ENCODE measurements at places on chromosomes 2 and 18.
A peak's percentile ranks its signal among the peaks of the same experiment; 100 is the strongest.

DNA sequence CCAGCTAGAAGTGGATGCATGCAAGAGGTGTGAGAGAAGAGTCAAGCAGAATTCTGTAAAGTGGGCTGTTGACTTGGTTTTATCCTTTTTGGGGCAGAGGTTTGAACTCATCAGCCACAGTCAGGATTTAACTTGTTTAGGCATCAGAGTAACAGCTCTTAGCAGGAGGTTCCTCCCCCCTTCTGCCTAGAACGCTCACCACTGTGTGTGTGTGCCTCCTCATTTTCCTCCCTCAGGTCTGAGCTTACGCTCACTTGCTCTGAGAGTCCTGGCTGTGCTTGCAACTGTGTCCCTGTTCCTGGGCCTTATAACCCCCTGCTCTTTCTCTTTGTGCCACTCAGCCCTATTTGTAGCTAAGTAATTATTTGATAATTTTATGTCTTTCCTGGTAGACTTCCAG lies 167.9 kb downstream of the TMEM182 start:
- no peak for DNase-seq

DNA sequence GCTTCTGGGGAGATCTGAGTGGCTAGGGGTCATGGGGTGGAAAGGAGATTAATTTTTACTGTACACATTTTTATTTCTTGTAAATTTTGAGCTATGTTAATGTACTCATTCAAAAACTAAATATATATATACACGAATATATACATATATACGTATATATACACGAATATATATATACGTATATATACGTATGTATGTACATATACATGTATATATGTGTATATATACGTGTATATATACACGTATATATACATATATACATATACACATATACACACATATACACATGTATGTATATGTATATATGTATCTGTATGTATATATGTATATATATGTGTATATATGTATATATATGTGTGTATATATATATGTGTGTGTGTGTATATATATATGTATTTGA lies 3.0 kb upstream of the FHL2 start:
- no peak for DNase-seq

GRCh38 chr2:97722227-97722626 lies 8.9 kb downstream of the ZAP70 start:
- no peak for DNase-seq

DNA sequence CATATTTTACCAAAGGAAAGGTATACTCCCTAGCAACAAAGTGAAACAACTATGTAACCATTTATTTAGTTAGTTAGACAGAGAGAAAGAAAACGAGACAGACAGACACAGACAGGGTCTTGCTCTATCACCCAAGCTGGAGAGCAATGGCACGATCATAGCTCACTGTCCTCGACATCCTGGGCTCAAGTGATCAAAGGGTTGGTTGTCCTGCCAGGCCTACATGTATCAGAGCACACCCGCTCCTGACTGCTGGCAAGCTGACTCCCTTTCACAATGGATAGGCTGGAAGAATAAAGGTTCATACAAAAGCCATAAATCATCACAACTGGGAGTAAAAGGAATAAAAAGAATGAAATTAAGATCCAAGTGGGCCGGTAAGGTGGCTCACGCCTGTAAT lies 53.5 kb downstream of the ATL2 start:
- no peak for DNase-seq

DNA sequence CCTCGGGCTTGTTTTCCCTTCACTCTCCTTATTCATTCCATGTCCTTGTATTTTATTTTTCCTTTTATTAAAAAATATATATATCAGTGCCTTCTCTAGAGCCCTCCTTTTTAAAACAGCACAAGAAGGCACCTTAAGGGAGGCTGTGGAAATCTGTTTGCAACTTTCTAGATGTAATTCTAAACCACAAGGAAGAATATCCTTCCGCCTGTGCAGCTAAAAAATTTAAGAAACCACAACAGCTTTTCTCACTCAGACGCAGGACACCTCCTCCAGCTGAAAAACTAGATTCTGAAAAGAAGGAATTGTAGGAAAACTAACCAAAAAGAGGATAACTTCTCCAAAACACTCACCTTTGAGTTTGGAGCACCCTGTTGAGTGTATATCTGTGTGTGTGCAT lies 142.2 kb downstream of the BCL11A start:
- DNase-seq, result no peak

DNA sequence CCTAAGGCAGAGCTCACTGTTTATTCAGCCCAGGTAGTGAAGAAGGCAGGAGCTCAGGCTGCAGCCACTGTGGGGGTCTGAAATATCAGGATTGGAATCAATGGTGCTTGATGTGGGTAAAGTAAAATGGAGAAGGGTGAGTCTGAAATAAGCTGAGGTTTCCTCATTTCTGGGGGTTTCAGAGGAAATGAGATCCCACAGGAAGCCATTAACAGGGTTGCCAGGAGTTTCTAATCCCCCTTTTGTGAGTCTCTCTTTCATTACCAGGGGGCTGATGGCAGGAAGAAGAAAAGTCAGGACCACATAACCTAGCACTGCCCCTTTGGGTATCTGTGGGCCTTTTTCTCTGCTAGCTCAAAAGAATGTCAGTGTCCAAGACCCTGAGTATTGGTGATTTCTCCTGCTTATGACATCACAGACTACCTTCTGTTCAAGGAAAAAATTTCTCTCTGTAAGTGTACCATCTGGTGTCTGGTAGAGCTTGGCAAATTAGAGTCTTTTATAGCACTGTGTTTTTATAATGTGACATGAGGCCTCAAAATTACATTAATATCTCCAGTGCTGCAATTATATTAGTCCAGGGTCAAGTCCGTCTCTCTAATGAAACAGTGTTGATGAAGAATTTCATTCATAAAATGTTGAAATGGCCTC lies 56.0 kb downstream of the LBH start:
- no peak for DNase-seq

DNA sequence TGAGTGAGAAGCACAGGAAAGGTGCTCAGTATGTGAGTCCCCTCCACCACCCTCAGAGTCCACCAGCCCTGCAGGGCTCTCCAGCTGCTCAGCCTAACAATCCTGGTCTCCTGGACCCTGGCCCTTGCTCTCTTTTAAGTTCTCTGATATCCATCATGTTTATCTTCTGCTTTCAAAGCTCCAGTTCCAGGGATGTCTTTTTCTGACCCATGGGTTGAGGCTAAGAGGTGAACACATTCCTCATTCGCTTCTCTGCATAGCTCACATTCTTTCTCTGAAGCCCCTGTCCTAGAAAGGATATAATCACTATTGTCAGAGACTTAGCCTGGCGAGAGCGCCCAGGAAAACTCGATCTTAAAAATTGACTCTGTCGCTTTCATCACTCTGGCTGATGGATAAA lies 86.4 kb downstream of the ARL4C start:
- no peak for DNase-seq

- no peak for DNase-seq
Observed at GRCh38 chr2:105629634-105630033, 115.1 kb upstream of the NCK2 start.

- DNase-seq, result no peak
Observed at GRCh38 chr2:67782443-67782842, 280.4 kb downstream of the C1D start.

- no peak for DNase-seq
Observed at GRCh38 chr18:48662011-48662661, 123.3 kb downstream of the CTIF start.

- no peak for DNase-seq
Observed at GRCh38 chr2:30368258-30368657, 78.8 kb upstream of the LCLAT1 start.

DNA sequence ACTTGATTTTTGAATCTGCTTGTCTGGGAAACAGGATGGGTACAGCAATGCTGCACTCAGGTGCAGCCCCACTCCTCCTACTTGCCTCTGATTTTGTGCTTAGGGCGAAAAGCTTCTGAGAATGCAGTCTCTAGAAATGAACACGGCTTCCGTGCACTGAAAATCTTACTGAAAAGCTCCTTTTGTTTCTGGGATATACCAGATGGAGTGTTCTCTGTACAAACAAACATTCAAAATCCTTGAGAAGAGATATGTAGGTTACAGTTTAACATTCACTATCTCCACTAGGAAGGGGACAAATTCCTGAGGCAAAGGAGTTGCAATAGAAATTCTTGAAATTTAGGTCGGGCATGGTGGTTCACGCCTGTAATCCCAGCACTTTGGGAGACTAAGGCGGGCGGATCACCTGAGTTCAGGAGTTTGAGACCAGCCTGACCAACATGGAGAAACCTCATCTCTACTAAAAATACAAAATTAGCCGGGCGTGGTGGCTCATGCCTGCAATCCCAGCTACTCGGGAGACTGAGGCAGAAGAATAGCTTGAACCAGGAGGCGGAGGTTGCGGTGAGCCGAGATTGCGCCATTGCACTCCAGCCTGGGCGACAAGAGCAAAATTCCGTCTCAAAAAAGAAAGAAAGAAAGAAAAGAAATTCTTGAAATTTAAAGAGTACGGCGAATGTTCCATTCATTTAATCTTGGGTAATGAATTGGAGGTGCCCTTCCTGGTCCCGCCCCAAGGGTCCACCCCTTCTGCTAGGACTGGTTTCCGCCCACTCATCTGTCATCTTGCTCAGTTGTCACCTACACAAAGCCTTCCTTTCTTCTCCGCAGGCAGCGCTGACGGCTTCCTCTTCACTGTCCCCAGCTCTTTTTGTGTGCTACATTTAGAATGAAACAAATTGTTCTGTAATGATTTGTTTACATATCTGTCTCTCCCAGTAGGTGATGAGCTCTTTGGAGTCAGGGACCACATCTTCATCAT lies 92.4 kb downstream of the SOCS6 start:
- peak; percentile 76 for DNase-seq

DNA sequence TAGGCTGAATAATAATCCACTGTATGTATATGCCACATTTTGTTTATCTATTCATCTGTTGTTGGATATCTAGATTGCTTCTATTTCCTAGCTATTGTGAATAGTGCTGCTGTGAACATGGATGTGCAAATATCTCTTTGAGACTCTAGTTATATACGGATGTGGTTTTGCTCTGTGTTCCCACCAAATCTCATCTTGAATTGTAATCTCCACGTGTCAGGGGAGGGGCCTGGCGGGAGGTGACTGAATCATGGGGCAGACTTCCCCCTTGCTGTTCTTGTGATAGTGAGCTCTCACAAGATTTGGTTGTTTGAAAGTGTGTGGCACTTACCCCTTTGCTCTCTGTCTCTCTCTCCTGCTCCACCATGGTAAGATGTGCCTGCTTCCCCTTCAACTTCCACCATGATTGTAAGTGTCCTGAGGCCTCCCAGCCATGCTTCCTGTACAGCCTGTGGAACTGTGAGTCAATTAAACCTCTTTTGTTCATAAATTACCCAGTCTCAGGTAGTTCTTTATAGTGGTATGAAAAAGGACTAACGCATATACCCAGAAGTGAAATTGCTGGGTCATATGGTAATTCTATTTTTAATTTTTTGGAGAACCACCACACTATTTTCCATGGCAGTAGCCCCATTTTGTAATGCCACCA lies 86.1 kb upstream of the UPP2 start:
- no peak for DNase-seq

GRCh38 chr2:174335988-174336500 lies 1.3 kb downstream of the SP9 start:
- no peak for DNase-seq

DNA sequence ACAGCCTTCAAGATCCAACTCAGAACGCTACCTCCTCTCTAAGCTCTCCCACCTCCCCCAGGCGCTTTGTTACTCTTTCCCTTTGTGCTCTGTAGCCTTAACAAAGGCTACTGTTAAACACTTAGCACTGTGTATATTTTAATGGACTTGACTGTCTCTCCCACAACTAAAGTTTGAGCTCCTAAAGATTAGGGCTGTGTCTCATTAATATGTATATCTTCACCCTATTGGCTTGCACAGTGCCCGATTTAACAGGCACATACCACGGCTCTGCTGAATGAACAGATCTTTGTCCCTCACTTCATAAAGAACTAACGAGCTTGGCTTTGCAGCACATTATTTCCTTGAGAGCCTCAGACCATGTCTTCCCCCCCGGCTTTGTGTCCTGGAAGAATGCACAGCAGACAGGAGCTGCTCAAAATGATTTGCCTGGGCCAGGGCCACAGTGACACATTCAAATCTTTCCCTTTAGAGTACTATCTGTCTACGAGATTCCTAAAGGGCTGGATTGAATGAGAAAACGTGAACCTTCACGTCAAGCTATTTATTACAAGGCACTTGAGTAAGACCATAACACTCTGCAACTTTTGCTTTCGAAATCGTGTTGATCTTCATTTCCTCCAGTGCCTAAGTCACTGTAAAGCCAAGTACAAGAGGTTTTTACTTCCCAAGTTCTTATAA lies 22.1 kb downstream of the ABHD3 start:
- no peak for DNase-seq

GRCh38 chr2:109335631-109336176 lies 206.7 kb downstream of the SH3RF3 start:
- no peak for DNase-seq
